ENCODE measurements at places on chromosomes 11 and 22. TPM values are rescaled to one million over a fixed set of nuclear protein-coding genes. Genes with fewer than 3 reads are reported as not detected.

- peaks cover 14% of the 10 kb centered on the region for H3K4me1 ChIP-seq
- no peaks in the 10 kb centered on the region for H3K36me3 ChIP-seq
- no peak overlapping the region for H3K27ac ChIP-seq
- H3K4me3 ChIP-seq = no peak overlapping the region
These were observed 7.3 kb downstream of the KCNJ1 start for GRCh38 chr11:128859563-128860441.

DNA sequence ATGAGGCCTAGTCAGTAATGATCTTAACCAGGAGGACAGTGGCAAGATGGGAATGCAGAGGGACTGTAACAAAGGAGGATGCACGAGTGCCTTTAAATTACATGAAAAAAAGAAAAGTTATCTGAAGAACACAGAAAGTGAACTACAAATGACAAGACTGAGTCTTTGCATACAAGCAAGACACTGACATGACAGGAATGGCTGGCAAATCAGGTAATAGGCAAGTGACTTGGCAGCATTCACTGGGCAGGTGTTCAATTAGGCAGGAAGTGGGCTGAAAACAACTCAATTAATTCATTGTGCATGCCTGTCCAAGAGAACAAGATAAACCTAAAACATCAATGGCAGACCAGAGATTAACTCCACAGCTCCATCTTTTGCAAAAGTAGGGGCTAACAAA, 24.0 kb downstream of the SMCO4 start:
- no peak overlapping the region for H3K27ac ChIP-seq
- H3K36me3 ChIP-seq = no peaks in the 10 kb centered on the region
- H3K27me3 ChIP-seq = no peaks in the 10 kb centered on the region
- no peak overlapping the region for H3K4me3 ChIP-seq
- peaks cover 8% of the 10 kb centered on the region for H3K4me1 ChIP-seq

PHETA2 gene
- not detected for total RNA-seq

- no peaks in the 10 kb centered on the region for H3K36me3 ChIP-seq
- H3K27ac ChIP-seq = peak overlapping the region; percentile 10
- no peaks in the 10 kb centered on the region for H3K27me3 ChIP-seq
- H3K4me1 ChIP-seq = peaks cover 11% of the 10 kb centered on the region
These were observed 364.0 kb downstream of the CASP12 start for GRCh38 chr11:104534278-104534677.

- peaks cover 14% of the 10 kb centered on the region for H3K4me1 ChIP-seq
- no peak overlapping the region for H3K4me3 ChIP-seq
- H3K27me3 ChIP-seq = no peaks in the 10 kb centered on the region
- no peak overlapping the region for H3K27ac ChIP-seq
These were observed 11.9 kb downstream of the PCSK7 start for GRCh38 chr11:117219995-117220394.

DNA sequence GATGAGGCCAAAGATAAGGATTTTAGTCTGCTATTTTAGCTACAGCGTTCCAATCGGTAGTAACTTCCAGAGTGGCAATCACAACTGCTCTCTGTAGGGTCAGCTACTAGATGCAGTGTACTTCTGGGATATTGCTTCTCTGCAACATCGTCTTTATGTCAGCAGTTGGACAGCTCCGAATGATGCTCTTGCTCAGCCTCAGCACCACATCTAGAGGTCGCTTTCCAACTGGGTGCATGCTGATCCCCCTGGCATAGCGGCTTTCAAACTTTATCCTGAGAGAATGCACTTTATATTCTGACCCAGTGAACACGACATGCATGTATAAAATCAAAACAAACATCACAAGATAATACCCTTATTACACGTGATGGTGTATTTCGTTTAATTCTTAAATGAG, 219.6 kb downstream of the C11orf87 start:
- H3K4me3 ChIP-seq = no peak overlapping the region
- peak; percentile 61 for DNase-seq
- no peaks in the 10 kb centered on the region for H3K4me1 ChIP-seq
- H3K27me3 ChIP-seq = peaks cover 20% of the 10 kb centered on the region

GRCh38 chr22:21951931-21952465, 650 bp downstream of the PPM1F start:
- H3K36me3 ChIP-seq = no peaks in the 10 kb centered on the region
- peak overlapping the region; percentile 85 for H3K4me3 ChIP-seq
- DNase-seq = peak; percentile 52
- H3K27me3 ChIP-seq = no peaks in the 10 kb centered on the region
- no peak overlapping the region for H3K27ac ChIP-seq
- H3K4me1 ChIP-seq = no peaks in the 10 kb centered on the region

CTSD gene
- total RNA-seq = 358 TPM

DNA sequence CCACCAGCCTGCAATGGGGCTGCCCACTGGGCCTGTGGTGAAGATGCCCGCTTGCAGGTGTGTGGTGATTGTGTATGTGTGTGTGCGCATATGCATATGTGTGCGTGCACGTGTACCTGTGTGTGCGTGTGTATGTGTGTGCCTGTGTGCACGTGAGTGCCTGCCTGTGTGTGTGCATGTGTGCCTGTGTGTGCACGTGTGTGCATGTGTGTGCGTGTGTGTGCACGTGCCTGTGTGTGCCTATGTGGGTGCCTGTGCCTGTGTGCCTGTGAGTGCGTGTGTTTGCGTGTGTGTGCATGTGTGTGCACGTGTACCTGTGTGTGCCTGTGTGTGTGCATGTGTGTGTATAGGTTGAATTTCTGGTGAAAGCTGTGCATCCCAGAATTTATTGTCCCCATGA, 2.4 kb upstream of the MUC6 start:
- no peak overlapping the region for H3K4me3 ChIP-seq
- peaks cover 26% of the 10 kb centered on the region for H3K4me1 ChIP-seq
- H3K27ac ChIP-seq = peak overlapping the region; percentile 73
- H3K27me3 ChIP-seq = no peaks in the 10 kb centered on the region
- H3K36me3 ChIP-seq = no peaks in the 10 kb centered on the region

GLYAT gene
- not detected for total RNA-seq

DNA sequence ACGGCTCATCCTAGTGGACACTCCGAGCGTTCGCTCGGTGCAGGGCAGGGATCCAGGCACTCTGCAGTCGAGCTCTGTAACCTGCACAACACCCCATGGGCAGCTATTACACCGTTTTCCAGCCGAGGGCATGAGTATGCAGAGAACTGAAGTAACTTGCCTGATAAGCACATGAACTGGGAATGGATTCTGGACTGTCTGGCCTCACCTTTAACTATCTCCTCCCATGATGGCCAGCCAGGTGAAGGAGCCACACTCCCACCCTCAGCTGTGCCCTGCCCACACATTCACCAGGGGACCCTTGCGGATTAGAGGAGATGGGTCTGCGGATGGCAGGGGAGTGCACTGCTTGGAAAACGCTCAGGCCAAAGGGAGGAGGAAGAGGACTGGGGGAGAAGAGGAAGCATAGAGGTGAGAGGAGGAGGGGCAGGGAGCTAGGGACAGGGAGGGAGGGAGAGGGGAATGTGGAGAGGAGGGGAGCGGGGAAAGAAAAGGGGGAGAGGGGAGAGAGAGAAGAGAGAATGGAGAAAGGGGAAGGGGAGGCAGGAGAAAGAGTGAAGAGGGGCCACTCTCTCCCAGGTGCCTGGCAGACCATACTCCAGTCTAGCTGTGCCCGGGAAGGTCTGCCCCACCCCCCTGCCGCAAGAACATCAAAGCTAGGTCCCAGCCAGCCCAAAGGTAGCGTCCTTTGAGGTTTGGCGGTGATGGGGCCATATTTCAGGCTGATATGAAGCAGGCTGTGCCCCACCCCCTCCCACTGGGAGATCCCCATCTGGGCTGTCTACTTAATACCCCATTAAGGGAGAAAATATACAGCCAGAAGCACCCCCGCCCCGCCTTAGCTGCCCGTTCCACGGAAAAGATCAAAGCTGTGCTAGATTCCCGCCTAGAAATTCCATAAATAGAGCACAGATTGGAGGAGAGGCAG, 33.2 kb upstream of the TCF20 start:
- H3K4me3 ChIP-seq = no peak overlapping the region
- H3K27me3 ChIP-seq = no peaks in the 10 kb centered on the region
- no peaks in the 10 kb centered on the region for H3K4me1 ChIP-seq
- no peak for DNase-seq

DNA sequence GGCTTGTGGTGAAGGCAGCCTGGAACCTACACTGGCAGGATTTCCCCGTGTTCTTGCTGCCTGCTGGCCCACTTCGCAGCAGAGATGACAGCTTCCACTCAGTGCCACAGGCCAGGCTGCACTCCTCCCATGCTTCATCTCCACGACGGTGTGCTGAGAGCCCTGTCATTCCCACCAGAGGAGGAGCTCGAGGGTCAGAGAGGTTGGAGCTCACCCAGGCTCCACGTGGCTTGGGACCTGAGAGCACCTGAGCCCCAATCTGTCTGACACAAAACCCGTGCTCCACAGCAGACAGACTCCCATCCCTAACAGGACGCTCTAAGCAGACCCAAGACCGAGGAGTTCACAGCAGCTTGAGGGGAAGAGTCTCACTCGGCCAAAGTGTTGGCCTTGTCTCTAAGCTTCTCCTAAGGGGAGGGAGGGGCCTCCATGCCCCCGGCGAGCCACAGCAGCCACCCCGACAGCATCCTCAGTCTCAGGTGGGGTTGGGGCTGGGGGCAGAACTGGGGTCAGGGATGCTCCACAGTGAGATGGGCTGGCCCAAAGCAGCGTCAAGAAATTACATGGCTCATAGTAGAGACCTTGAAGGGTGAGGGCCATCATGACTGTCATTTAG, 10.7 kb downstream of the LRFN4 start:
- no peak for DNase-seq
- peaks cover 7% of the 10 kb centered on the region for H3K4me1 ChIP-seq
- H3K27me3 ChIP-seq = no peaks in the 10 kb centered on the region
- H3K27ac ChIP-seq = no peak overlapping the region

ZNF214 gene
- 0.58 TPM for total RNA-seq

- no peak overlapping the region for H3K27ac ChIP-seq
- H3K4me3 ChIP-seq = no peak overlapping the region
- no peaks in the 10 kb centered on the region for H3K27me3 ChIP-seq
- H3K4me1 ChIP-seq = no peaks in the 10 kb centered on the region
These were observed 555.8 kb downstream of the BUD13 start for GRCh38 chr11:116217006-116217405.

LRRC10B gene
- not detected for total RNA-seq

DNA sequence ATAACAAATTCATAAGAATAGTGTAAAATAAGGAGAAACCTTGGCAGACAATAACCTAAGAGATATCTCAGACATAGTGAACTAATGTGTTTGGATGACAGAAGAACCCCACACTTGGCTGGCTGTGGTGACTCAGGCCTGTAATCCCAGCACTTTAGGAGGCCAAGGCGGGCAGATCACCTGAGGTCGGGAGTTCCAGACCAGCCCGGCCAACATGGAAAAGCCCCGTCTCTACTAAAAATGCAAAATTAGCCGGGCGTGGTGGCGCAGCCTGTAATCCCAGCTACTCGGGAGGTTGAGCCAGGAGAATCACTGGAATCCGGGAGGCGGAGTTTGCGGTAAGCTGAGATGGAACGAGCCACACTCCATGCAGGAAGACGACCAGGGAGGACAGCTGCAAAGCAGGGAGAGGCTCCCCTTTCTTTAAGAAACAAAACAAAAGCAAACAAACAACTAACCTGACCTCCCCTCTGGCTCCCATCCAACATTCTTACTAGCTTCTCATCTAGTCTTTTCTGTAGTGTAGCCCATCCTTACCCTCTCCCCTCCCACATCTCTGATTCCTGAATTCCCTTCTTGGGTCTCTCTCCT, 84.2 kb downstream of the ZNF280B start:
- H3K4me3 ChIP-seq = no peak overlapping the region
- peaks cover 27% of the 10 kb centered on the region for H3K27me3 ChIP-seq
- no peaks in the 10 kb centered on the region for H3K36me3 ChIP-seq
- H3K4me1 ChIP-seq = no peaks in the 10 kb centered on the region
- H3K27ac ChIP-seq = no peak overlapping the region

DNA sequence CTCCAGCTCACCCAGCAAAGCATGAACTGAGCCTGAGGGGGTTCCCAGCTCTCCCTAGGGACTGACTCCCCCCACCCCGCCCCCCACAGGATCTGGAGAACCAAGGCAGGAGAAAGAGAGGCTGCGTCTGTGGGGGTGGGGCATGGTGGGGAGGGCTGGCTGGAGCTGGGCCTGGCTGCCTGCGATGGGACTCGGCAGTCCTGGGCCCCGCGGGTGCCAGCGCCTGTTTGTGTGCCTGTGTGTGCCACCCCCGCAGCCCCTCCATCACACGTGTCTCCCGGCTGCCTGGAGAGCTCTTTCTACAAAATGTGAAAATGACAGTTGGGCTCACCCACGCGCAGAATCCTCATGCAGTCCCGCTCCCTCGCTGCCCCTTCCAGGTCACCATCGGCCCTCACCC, 46.8 kb downstream of the CACNA1I start:
- H3K27ac ChIP-seq = no peak overlapping the region
- no peaks in the 10 kb centered on the region for H3K27me3 ChIP-seq
- DNase-seq = no peak
- no peaks in the 10 kb centered on the region for H3K36me3 ChIP-seq
- no peaks in the 10 kb centered on the region for H3K4me1 ChIP-seq

GRCh38 chr22:35219012-35219411, 38.3 kb upstream of the HMGXB4 start:
- peaks cover 9% of the 10 kb centered on the region for H3K4me1 ChIP-seq
- peak; percentile 52 for DNase-seq
- H3K27me3 ChIP-seq = no peaks in the 10 kb centered on the region
- no peak overlapping the region for H3K27ac ChIP-seq

CALCA gene
- total RNA-seq = not detected

IL18 gene
- total RNA-seq = 53.6 TPM

GRCh38 chr11:21640491-21640890, 552.4 kb upstream of the ANO5 start:
- H3K27ac ChIP-seq = no peak overlapping the region
- DNase-seq = no peak
- H3K4me3 ChIP-seq = no peak overlapping the region
- no peaks in the 10 kb centered on the region for H3K36me3 ChIP-seq

MOGAT2 gene
- total RNA-seq = not detected

GDPD4 gene
- not detected for total RNA-seq

- no peak overlapping the region for H3K4me3 ChIP-seq
- H3K36me3 ChIP-seq = peaks cover 16% of the 10 kb centered on the region
- no peaks in the 10 kb centered on the region for H3K27me3 ChIP-seq
- H3K27ac ChIP-seq = no peak overlapping the region
- no peak for DNase-seq
These were observed 68.0 kb downstream of the USP47 start for GRCh38 chr11:11909727-11910126.

DNA sequence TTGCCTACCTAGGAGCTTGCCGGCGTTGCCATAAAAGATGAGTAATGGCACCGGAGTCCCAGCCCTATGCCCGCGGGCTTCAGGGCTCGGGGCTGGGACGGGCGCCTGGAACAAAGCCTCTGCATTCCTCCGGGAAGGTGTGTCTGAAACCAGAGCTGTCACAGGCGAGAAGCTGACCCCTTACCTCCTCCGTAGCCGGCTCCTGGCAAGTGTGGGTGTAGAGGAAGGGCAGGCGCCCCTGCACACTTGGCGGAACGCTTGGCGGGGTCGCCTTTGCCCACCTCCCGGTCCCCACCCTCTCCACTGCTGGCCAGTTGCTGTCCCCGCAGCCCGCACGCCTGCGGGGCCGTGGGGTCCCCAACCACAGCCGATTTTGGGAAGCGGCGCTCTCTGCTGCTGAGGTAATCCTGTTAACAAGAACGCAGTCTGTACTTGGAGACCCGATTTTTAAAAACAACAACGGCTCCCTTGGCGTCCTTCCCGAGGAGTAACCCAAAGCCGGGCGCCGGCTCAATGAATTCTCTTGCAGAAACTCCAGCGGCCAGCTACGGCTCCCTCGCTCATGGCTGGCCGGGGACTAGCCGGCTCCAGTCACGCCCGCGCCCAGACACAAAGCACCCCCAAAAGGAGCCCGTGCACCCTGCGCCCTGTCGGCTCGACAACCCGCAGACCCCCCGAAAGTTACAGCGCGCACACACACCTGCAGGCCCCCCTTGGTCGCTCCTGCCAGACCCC, 89.2 kb downstream of the PLEKHA7 start:
- no peaks in the 10 kb centered on the region for H3K27me3 ChIP-seq
- no peaks in the 10 kb centered on the region for H3K36me3 ChIP-seq
- peak overlapping the region; percentile 69 for H3K27ac ChIP-seq
